Smooth muscle cell of the brain vasculature (primary cell): ENCODE measurements at places on chromosomes 1 and 21.

DNA sequence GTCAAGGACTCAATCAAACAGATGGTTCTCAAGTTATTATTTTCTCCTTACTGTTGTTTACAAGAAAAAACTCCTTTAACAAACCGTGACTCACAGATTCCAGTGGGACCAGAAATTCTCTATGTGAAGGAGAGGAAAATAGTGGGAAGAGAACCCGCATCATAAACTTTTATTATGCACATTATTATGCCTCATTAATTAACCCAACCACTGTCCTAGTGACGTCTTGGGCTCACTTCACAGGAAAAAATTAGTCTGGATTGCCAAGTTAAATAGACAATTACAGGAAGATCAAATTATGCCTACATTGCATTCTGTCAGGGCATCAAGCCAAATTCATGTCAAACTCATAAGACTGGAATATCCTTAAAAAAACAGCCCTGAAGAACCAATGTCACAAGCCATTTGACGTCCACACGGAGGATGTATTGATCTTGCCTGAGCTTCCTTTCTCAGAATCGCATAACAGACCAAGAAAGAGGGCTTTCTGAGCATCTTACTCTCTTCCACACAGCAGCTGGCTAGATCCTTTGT, 347.8 kb downstream of the DUSP10 start:
- no peak for DNase-seq

- no peak for DNase-seq
These were observed 27.2 kb downstream of the DYRK1A start for GRCh38 chr21:37393786-37394185.

DNA sequence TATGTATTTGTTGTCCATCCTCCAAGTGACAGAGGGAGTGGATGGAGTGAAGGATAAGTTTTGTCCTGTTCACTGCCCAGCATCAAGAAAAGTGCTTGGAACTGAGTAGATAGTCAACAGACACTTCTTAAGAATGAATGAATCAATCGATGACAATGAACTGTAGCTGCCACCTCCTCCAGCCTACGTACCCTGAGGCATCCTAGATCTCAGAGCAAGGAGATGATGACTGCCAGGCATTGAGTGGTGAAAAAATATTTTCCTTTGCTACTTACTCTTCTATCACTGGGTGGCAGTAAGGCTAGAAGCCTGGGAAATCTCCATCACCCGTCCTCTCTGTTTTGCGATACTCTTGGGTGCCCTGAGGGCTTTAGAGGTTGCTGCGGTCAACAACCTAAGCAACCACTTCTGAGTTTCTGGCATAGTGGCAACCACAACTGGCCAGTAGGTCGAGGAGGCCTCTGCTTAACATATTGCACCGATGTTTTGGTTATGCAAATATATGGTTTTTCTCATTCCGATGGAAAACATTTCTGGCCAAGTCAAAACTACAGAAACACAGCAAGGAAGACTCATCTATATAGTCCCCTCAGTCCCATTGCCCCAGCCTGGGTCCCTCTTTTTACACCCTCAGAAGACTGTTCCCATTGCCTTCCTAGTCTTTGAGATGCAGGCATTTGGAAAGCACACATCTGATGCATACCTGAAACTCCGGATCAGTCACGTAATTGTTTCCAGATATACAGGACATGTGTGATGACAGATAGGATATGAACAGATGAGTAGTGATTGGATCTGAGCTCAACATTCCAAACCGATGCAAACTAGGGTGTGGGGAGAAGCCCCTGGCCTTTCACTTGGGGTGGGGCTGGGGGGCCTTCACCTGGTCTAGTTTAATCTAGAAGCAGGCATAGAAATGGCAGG, 136.8 kb downstream of the RUNX1 start:
- DNase-seq, result no peak

GRCh38 chr1:62781841-62782543, 1.9 kb upstream of the ATG4C start:
- DNase-seq, result no peak

DNA sequence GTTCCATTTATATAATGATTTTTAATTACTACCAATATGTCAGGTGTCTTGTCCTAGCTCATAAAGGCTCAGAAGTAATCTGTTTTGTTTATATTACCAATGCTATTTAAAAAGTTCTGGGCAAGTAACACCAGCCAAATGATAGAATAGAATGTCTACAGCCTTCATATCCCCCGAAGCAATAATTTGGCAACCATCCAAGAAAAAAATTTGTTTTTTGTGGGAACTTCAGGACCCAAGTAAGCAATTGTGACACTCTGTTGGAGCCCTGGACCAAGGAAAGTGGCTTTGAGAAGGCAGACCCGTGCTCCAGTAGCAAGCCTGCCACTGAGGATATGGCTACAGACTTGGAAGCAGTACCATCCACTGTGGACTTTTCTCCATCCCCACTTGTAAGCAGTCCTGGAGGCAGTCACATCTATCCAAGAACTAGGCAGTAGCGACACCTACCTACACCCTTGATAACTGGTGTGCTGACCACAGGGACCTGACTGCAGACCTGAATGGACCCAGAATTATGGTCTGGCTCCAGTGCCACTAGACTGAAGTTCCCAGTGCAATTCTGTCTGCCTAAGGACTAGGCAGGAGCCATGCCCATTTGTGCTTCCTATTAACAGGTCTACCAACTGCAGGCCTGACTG, 870.7 kb upstream of the ADGRL2 start:
- no peak for DNase-seq

DNA sequence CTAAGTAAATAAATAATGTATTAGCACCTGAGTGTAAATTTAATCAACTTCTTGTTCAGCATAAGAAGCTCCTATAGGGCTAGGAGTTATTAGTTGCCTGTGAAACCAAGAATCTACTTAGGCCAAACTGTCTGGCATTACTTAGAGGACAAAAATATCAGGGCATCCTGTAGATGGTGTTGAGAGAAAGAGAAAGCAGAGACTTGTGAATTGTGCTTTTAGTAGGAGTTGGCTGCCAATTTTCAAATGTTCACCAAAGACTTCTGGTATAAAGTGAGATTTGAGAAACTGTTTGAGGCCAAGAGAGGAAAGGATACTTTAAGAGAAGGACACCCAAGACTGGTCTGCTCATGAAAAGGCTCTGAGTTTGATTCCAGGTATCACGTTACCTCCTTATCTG, 315.5 kb upstream of the DEPDC1 start:
- DNase-seq, result no peak

DNA sequence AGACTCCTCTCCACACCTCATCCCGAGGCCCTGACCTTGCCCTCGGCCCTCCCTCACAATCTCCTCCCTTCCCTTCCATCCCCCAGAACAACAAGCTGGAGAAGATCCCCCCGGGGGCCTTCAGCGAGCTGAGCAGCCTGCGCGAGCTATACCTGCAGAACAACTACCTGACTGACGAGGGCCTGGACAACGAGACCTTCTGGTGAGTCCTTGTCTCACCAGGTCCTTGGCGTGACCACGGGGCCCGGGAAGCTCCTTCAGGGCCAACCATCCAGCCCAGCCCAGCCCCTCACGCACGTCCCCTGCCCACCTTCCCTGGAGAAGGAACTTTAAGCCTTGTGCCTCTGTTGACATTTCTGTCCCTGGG, 15.6 kb downstream of the PODN start:
- DNase-seq, result no peak

GRCh38 chr1:99749504-99750347, 16.7 kb downstream of the FRRS1 start:
- no peak for DNase-seq

DNA sequence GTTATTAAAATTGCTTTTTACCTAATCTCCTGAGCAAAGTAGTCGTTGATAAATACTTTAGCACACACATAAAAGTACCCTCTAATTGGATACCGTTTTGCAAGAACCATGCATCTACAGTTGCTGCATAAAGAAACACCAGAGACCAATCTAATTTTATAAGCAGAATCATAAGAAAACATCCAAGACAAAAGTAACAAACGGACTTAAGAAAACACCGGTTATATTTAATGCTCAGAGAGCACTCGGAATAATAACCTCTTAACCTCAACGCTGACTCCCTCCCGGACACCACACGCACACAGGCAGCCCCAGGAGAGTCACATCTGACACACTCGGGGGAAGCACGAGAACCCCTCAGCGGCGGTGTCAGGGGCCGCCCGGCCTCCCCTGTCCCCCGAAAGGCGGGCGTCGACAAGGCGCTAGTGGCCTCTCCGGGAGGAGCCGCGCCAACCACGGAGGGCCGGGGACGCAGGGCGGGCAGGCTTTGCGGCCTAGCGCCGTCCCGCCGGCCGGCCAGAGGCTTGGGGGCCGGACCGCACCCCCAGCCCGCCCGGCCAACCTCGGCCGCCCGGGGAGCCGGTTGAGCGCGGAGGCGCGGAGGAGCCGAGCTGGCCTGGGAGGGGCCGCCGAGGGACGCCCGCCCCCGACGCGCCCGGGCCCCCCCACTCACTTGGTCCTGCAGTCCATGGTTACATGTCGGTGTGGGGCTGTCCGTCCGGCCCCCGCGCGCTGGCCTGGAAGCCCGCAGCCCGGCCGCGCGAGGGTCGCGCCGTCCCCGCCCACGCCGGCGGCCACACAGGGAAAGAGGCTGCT, 606 bp downstream of the DENND1B start:
- DNase-seq, result no peak

GRCh38 chr1:117897551-117897950, 31.9 kb downstream of the GDAP2 start:
- DNase-seq, result no peak

DNA sequence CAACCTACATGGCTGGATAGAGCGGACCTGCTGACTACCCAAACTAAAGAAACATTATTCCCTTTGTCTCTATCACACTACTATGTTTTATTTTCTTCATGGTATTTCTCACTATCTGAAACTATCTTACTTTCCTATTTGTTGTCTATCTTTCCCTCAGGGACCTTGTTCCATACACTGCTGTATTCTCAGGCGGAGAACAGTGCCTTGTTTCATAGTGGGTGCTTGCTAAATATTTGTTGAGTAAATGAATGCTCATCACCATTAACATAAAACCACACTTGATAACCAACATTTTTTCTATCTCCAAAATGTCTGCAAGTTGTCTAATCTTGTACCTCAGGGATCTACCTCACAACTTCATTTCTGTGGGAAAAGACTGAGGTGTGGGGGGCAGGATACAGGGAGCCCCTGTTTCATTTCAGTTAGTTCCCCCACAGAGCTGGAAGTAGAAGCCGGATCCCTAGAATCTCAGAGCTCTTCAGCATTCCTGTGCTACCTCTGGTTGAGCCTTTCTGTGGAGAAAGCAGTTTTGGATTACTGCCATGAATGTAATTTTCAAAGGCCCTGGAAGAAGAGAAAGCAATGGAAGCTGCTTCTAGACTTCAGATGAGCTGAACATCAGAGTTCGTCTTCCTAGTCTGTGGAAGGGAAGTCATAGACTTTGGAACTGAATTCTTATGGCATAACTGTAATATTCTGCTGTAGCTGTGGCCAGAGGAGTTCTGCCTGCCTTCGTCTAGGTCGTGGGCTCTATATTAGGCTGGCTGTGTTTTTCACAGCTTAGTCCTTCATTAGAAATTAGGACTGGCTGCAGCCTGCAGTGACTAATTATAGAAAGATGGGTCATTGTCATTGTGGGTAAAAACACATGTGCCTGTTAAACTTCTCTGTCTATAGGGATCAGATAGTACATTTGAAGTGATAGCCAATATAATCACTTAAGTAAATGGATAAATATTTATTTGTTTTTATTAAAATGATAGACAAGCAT, 293.2 kb upstream of the SGIP1 start:
- no peak for DNase-seq

DNA sequence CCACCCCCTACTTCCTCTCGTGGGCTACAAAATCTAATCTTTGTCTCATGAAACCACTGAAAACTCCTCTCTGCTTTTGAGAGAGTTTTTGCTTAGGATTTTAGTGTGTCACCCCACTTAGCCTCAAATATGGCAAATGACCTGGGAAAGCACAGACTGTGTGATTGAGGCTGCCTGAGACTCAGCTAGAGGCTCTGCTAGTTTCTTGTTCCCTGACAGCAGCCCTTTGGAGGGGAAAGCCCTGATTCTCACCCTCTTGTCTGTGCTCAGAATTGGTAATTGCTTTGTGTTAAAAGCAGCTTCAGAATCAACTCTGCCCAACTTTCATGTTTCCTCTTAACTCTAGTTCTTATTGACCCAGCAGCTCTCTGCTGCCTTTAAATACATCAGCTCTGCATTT, 85.6 kb upstream of the ZP4 start:
- no peak for DNase-seq

DNA sequence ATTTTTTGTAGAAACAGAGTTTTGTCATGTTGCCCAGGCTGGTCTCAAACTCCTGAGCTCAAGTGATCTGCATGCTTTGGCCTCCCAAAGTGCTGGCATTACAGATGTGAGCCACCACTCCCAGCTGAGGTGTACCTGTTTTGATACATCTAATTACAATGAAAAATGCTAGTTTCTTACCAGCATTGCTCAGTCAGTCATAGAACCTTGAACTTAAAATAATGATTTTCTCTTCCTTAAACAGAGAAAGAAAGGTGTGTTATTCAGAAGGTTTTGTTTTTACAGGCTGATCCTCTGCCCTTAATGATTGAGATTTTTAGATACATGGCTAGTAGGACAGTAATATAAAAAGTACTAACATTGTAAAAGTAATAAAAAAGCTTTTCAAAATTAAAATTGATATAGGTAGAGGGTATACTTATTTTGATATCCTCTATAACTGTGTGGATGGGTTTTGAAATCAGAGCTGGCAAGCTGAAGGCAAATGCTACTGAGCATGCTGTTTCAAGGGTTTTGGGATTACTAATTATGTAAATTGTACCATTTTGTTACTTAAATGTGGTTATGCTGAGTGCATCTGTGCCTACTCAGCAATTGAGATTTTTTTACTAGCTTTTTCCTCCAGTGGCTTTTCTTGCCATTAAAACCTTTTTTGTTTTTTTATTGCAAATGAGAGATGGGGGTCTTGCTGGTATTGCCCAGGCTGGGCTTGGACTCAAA, 16.1 kb downstream of the PRRC2C start:
- DNase-seq, result no peak

DNA sequence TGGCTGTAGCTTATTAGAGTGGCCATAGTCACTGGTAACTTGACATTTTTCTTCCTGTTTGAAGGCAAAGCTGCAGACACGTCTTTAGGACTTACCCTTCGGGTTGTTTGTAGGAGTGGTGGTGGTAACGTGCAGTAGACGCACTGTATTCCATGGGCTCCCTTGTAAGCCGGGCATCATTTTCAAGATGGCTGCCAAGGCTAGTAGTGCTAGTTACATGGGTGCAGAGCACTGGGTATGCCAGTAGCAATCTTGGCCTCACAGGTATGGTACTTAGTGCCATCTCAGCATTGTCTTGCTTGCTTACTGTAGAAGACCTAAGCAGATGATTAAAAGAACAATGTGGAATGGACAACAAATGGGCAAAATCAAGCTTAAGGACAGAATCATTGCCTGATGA, 1.9 kb downstream of the YBX1 start:
- no peak for DNase-seq

GRCh38 chr1:164571333-164571732, 12.3 kb downstream of the PBX1 start:
- DNase-seq, result no peak
